ENCODE measurements at places on chromosomes 6 and 20.

DNA sequence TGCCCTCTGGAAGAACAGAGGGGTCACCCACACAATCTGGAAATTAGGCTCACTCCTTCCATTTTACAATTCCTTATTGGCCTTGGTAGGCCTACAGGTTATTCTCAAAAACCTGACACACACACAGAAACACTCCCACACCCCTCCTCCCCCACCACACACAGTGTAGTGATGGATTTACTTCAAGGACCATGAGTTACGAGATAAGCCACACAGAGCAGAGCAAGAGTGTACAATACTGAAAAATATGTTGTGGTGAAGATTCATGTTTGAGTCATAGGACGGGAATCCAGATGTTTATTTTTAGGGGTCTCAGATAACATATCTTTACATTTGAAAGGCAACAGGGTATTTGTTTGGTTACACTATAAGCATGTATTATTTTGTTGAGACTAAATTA lies 291.9 kb downstream of the PLCB1 start:
- no peak for DNase-seq

DNA sequence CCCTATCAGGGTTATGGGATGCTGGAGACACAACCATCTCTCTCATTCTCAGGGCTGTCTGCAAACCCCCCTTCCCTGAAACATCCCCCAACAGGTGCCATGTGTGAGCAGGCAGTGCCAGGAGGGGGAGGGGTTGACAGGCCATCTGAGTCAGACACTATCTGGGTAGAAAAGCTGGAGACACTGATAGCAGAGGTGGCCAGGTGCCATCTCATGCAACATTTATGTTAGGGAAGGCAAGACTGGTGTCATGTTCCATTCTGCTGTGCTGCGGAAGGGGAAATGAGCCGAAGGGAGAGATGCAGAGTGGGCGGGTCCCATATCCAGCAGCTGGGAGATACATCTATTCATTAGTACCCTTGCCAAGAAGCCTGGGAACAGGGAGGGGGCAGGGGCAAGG lies 3.5 kb downstream of the LHFPL5 start:
- no peak for DNase-seq

DNA sequence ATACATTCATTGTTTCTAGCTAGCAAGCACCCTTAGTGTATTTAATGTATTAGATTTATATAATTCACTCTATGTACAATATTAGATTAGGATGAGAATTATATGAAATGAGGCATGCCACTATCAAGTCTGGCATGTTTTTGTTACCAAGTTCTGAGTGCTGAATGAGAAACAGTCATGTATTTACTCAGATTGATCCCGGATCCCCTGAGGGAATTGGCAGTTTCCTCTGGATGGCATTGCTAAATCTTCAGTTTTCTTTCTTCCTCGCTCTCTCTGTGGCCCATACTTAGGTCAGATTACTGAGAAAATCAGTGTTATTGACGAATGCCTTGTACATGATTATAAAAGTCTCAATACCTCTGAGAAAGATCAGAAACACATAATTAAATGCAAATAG lies 66.6 kb downstream of the CDKAL1 start:
- DNase-seq = no peak

DNA sequence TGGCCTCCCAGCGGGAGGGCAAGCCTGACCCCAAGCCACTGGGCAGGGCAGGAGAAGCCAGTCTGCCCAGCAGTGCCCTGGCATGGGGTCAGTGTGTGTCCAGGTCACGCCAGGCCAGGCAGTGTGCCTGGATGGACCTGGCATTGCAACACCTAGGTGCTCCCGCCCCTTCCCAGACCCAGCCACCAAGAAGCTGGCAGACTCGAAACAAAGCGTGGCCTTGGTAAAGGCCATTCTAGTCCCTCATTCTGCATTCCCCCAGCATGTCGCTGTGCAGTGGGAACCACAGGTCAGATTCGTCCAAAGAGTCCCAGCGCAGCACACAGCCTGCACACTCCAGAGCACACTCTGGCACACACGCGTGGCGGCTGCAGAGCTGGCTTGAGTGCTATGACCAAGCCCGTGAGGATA lies 19.3 kb upstream of the APMAP start:
- DNase-seq = no peak

DNA sequence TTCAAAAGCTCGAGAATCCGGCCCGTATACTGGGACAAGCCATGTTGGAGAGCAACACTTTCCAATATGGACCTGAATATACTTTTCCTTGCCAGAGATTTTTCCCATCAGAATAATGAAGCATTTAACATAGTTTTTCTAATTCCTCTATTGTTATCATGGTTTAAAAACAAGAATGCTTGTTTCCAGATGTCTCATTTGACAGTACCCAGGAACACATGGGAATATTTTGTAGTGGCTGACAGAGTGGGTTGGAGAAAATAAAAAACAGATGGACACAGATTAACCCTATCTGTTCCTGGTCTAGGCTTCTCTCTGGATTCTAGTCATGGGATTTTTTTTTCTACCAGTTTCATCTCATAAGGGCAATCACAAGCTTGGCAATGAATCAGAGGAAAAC lies 164.8 kb upstream of the CEP162 start:
- no peak for DNase-seq

DNA sequence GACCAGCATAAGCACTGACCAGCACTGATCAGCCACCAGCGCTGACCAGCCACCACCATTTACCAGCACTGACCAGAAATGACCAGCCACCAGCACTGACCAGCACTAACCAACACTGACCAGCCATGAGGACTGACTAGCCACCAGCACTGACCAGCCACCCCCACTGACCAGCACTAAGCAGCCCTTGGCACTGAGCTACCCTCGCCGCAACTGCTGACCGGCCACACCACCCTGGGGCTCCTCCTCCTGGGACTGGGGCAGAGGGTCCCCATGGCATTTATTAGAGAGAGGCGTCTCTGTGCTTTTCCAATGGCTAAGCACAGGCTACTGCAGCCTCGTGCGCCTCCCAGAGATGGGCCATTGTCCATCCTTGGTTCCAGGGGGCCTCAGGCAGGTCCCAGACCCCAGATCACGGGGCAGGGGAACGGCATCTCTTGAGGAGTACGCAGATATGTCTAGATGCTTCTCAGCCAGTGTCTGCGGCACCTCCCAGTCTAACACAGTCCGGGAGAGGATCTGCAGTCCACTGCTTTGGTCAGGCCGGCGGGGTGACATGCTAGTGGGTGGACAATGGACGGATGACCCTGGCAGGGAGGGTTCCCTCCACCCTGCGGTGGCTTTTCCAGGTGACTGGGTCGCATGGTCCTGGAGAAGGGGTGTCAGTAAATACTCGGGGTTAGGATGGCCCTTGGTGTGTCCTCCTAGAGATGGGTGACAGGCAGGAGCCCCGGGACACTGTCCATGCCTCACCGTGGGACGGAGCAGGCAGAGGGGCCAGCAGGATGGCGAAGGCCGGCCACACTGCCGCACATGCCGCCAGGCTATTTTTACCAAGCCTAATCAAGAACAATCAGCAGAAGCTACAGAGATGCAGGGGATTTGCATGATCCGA lies 168.0 kb downstream of the TAF4 start:
- DNase-seq = no peak

DNA sequence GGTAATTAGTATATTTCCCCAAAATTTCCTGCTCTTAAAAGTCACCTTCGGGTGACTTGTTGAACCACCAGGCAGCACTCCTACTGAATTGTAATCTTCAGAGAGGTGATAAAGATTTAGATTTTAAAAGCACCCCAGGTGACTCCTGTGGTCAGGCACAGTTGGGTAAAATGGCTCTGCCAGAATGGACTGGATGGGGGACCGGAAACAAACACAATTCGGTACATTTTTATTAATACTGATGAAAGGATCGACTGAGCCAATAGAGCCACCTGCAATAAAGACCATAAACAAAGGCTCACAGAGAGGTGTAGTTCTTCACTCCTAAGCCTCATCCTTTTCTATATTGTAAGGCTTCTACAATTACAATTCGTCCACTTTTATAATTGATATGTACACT lies 19.6 kb upstream of the FAM83C start:
- no peak for DNase-seq

DNA sequence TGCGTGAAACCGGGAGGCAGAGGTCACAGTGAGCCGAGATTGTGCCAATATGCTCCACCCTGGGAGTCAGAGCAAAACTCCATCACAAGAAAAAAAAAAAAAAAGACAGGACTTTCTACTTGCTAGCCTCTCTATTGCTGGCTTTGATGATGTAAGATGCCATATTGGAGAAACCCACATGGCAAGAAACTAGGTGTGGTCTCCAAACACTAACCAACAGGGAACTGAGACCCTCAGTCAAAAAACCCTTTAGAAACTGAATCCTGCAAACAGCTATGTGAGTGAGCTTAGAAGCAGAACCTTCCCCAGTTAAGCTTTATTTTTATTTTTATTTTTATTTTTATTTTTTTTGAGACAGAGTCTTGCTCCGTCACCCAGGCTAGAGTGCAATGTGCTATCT lies 18.4 kb upstream of the ZBTB22 start:
- no peak for DNase-seq

DNA sequence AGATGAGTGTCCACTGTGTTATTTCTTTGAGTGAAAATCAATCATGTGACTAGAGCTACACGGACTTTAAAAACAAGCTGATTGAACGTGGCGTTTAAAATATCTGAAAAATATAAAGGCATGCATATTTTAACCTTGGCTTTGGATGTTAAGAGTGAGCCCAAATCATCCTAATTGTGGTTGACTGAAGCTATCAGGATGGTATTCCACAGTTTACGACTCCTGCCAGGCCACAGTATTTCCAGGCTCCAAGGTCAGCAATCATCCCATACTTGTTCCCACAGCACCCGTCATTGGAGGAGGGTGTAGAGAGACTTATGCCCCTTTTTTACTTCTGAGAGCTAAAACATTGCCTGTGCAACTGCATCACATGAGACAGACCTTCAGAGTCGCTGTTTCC lies 43.2 kb upstream of the TMX4 start:
- DNase-seq = no peak

DNA sequence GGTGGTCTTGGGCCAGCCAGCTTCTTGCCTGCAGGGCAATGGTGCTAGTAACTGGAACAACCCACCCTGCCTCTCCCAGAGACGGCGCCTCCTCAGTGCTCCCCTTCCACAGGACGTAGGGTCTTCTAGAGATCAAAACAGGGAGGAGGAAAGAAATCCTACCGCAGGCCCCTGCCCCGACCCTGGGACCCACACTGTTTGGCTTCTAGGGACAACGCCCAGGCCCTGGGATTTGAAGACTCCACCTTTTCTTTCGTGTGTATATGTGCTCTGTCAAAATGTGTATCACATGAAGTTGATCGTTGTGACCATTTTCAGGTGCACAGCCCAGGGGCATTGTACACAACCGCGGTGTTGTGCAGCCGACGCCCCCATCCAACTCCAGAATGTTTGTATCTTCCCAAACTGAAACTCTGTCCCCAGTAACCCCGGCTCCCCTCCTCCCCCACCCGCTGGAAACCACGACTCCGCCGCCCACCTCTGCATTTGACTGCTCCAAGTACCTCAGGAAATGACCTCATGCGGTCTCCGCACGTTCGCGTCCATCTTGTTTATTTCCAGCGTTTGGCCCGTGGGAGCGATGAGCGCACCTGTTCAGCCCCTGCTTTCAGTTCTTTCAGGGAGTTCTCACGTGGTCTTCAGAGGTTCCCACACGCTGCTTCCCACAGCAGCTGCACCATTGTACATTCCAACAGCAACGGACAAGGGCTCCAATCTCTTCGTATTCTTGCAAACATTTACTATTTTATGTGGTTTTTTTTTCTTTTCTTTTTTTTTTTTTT lies 3.4 kb upstream of the BHLHE23 start:
- DNase-seq = no peak

DNA sequence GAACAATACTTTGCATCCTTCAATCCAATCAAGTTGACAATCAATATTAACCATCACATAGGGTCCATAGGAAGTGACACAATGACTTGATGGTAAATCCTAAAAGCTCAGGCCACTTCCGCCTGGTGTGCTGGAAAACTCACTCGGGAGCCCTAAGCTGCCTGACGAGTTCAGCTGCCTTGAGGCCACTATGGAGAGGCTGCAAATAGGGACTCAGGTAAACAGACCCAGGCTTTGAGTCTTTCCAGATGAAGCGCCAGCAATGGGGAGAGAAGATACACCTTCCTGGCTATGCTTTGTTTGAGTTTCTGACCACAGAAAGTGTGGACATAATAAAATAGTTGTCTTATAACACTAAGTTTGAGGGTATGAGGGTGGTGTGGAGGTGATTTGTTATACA lies 112.6 kb downstream of the GPR63 start:
- no peak for DNase-seq

DNA sequence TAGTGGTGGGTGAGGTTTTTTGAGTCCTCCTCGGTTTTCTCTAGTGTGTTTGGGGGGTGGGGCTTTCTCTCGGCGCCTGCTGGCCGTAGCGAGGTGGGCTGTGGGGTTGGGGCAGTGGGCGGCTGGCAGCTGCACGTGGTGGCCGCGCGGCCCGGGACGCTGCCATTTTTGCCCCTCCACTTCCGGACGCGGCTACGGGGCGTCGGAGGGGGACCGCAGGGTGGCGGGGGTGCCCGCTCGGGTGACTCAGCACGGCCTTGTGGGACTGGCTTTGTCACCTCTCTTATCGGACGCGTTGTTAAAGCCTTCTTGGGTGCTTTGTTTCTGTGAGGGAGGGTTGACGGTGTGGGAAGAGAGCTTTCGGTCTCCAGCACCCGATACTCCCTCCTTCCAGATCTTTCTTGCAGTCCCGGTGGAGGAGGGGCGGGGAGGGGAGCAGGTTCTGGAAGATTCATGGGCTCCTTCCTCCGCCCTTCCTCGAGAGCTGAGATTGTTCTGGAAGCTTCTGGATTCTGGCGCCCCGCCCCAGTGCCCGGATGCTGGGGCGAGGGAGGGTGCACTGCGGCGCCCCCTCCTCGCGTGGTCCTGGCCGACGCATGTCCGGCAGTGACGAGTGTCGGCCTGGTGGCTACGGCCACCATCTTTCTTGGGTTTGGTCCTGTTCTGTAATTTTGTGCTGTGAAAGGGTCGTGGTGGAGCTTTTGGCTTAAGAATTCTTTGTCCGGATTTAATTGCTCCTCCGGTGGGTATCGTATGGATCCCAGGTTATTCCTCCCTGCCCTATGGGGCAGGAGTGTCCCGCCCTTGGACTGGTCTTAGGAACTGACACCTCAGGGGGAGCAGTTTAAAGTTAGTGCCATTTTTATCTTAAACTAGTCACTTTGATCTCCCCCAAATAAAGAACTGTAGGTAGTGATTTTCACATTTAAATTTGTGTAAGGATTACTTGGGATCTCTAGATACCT lies 719 bp downstream of the HSP90AB1 start:
- peak; percentile 21 for DNase-seq

DNA sequence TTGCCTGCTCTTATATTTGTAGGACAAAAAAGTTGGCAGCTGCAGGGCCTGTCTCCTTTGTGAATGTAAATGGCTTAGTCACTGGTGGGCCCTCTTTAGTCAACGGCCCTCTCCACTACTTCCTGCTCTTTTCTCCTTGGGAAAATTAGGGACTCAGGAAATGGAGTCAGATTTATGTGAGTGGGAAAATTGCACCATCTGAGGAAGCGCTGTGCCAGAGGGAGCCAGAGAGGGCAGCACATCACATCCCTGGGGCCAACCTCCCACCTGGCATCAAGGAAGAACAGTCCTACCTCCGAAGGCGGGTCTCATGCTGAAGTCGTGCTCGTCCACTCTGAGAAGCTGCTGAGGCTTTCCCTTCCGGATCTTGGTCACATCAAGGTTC lies 15.6 kb downstream of the GABRR2 start:
- DNase-seq = no peak

- no peak for DNase-seq
These were observed 9.7 kb upstream of the EMILIN3 start for GRCh38 chr20:41376349-41376748.

GRCh38 chr6:138728662-138729061 lies 44.9 kb upstream of the CCDC28A start:
- DNase-seq = peak; percentile 10

GRCh38 chr6:138570725-138571029 lies 71.4 kb upstream of the NHSL1 start:
- DNase-seq = no peak

All from GF-D8 (cell line).